ENCODE measurements at places on chromosomes 2 and 18. TPM values are rescaled to one million over a fixed set of nuclear protein-coding genes. Genes with fewer than 3 reads are reported as not detected.

Gene ZDBF2
- total RNA-seq, result 6.3 TPM

Gene BCL11A
- 41.9 TPM for total RNA-seq

Gene ALK
- 0.16 TPM for total RNA-seq

Gene ST3GAL5
- total RNA-seq, result 25.0 TPM

Gene RTP5
- total RNA-seq, result not detected

Gene EFEMP1
- total RNA-seq, result 364 TPM

Gene SETBP1
- 32.0 TPM for total RNA-seq

Gene TMX3
- total RNA-seq, result 107 TPM

Gene INPP5D
- 0.36 TPM for total RNA-seq

Gene EHD3
- 88.4 TPM for total RNA-seq

Gene SERPINB13
- not detected for total RNA-seq

Gene GKN2
- not detected for total RNA-seq

Gene SLC30A3
- not detected for total RNA-seq

Gene RAX
- total RNA-seq, result not detected

Gene RIT2
- total RNA-seq, result not detected

Gene HOXD12
- total RNA-seq, result not detected

Data from hair follicle dermal papilla cell (primary cell).